Inflammatory macrophage treated with lipopolysaccharide for 4 hours (primary cell): ENCODE measurements at places on chromosomes 5 and 9.
A peak's percentile ranks its signal among the peaks of the same experiment; 100 is the strongest.

- no peak for DNase-seq
Measured at GRCh38 chr5:97951139-97951538, 768.1 kb upstream of the RIOK2 start.

- no peak for DNase-seq
Measured at GRCh38 chr9:21974343-21974721, 19.9 kb downstream of the CDKN2A start.

DNA sequence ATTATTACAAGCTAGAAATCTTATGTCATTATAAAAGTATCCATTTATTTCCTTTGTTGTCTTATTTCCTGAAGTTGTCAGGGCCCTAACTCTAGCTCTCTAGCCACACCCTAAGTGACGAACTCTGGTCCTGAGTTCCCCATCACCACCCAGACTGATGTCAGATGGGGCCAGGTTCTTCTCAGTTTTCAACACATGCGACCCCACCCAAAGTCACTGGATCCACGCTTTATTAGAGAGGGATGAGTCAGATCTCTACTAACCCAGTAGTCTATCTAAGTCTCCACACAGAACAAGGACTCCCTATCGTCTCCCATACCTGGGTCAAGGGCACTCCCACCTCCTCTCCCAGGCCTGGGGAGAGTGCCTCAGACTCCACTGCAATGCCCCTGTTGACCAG, 6.8 kb upstream of the FEM1C start:
- peak; percentile 87 for DNase-seq

- no peak for DNase-seq
Measured at GRCh38 chr5:38598994-38599617, 42.7 kb upstream of the LIFR start.

DNA sequence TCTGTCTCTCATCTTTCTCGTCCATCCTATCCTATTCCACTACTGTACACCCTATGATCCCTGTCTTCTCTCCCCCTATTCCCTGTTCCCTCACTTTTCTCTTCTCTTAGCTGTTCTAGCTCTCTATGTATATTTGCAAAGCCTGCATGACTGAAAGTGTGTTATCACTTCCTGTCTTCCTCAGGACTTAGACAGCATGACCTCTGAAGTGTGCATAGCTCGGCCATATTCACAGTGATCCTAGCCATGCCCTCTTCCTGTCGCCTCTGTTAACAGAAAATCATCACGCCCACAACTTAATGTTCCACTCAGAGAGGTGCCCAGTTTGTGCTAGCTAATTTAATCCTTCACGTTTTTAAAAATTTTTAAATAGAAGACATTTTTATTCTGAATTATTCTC, 35.8 kb upstream of the CDH6 start:
- DNase-seq, result no peak

DNA sequence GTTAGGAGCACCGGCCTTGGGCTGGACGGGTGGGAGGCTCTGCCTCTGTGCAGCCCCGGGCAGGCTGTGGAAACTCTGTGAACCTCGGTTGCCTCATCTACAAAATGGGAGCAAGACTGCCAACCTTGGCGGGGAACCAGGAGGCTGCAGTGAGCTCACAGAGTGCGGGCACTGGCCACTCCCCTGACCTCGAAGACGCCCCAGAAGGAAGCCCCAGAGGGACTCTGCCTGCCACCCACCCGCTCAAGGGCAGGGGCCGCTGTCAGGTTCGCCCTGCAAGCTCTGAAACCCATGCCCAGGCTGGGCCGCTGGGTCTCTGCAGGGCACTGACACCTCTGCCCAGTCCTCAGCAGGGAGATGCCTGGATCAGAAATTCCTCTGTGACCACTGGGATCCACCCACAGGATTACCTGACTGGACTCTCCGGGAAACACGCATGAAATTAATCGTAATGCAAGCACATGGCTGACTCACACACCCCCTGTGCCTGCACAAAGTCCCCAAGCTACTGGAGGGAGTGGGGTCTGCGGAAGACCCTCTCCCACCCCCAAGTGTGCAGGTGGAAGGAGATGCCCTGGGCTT, 7.4 kb downstream of the CCDC187 start:
- DNase-seq, result no peak

GRCh38 chr5:81305785-81306184, 4.4 kb downstream of the ZCCHC9 start:
- DNase-seq, result peak; percentile 57

- DNase-seq, result no peak
Measured at GRCh38 chr9:116243708-116244107, 90.1 kb downstream of the PAPPA start.

DNA sequence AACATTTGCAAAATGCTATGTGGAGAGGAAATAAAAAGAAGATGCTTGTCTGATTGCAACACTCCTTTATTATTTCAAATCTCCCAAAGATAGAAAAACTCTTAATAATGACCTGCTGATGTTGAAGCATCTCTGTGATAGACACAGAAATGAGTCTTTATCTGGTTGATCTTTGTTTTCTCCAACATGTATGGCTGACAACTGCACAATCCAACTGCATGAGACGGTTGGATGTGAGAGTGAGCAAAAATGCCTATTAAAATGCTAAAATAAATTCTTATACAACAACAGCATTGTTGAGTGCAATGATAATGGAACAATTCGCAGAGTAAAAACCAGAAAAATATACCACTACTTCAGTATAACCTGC, 7.5 kb upstream of the IZUMO3 start:
- no peak for DNase-seq

DNA sequence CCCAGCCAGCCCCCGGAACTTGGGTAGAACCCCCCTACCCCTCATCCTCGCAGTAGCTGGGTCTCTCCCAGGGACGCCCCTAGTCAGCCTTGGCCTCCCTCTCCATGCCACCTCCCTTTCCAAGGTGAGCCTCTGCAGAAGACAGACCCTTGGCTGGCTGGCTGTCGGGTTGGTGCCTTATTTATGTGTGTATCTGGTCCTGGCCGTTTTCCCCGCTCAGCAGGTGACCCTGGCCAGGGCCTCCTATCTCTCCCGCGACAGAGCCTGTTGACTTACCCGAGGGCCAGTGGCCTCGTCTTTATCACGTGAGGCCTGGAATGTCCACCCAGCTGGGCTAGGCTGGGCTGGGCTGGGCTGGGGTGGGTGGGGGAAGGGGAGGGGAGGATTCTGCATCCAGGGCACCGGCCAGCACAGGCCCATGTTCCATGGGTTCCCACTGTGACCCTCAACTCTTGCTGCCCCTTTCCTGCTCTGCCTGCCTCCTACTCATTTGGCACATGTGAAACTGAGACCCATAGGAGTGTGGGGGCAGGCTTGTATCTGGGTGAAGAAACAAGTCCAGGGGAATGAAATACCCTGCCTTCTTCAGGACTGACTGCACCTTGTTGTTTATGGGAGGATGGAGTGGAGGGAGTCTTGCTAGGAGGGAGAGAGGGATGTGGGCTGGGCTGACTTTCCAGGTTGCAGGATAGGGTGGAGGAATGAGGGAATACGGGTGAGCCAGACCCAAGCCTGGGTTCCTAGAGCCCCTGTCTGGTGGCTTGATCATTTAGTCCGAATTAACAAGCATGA, 3.1 kb downstream of the CXXC5 start:
- DNase-seq, result peak; percentile 73

- no peak for DNase-seq
Measured at GRCh38 chr5:94285984-94286383, 332.4 kb downstream of the KIAA0825 start.

DNA sequence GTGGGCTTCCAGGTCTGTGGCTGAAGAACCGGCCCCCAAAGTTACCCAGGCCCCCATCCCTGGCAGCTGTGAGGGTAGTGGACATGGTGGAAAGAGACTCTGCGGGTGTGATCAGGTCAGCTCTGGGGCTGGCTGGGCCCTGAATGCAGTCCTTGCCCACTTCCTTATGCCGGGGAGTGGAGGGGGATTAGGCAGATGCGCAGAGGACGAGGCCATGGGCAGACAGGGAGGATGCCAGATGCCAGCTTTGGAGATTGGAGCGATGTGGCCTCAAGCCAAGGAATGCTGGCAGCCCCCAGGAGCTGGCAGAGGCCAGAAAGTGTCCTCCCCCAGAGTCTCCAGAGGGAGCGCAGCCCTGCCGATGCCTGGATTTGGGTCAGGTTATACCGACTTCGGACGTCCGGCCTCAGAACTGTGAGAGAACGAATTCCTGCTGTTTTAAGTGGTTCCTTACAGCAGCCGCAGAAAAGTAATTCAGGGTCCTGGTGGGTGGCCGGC, 69.8 kb downstream of the ADAMTS2 start:
- DNase-seq, result no peak

- DNase-seq, result no peak
Measured at GRCh38 chr9:24712206-24712605, 166.5 kb upstream of the IZUMO3 start.

- no peak for DNase-seq
Measured at GRCh38 chr5:5883562-5883961, 461.1 kb downstream of the ICE1 start.

GRCh38 chr9:131523086-131523388, 8.0 kb downstream of the UCK1 start:
- DNase-seq, result no peak

GRCh38 chr9:21970800-21971640, 23.2 kb downstream of the CDKN2A start:
- peak; percentile 56 for DNase-seq

- DNase-seq, result peak; percentile 26
Measured at GRCh38 chr5:135225856-135226560, 173.0 kb downstream of the MACROH2A1 start.

- no peak for DNase-seq
Measured at GRCh38 chr5:38546691-38547146, 9.7 kb downstream of the LIFR start.

DNA sequence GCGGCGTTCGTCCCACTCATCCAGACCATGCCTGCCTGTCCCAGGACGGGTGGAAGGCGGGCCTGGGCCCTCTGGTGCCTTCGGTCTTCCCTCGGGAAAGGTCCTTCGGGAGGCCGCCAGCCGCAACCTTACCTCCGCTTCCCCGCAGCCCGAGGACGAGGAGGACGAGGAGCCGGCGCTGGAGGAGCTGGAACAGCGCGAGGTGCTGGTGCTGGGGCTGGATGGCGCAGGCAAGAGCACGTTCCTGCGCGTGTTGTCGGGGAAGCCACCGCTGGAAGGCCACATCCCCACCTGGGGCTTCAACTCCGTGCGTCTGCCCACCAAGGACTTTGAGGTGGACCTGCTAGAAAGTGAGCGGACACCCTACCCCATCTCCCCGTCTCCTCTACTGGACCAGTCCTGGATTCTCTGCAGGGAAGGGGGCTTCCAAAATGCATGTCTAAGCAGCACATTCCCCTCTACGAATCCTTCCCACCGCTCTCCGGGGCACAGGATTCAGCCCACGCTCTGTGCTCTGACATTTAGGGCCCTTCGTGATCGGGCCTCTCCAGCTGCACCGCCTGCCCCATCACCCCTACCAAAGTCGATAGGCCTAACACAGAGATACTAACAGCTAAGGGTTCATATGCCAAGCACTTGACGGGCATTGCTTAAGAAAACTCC, 1.1 kb downstream of the ARL10 start:
- DNase-seq, result no peak

- no peak for DNase-seq
Measured at GRCh38 chr9:6788162-6789016, 30.6 kb downstream of the KDM4C start.

GRCh38 chr9:7560669-7561305, 238.8 kb downstream of the DMAC1 start:
- no peak for DNase-seq

- no peak for DNase-seq
Measured at GRCh38 chr5:115458003-115458409, 86.6 kb downstream of the FEM1C start.

DNA sequence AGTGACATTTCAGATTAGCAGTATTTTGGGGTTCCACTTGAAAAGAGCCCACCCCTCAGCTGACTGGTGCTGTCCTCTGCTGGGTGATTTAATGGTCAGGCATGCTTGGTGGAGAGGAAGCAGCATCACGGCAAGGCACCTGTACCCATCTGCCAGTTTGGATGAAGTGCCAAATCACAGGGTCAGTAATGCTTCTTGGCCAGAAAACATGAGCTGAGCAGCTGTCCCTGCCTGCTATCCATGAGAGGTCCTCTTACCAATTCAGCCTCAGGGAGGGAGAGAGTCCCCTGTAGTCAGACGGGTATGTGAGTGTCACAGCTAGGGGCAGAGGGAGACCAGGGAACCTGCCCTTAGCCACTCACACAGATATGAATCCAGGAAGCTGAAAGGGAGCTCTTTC, 137.9 kb downstream of the SEC61B start:
- DNase-seq, result no peak

DNA sequence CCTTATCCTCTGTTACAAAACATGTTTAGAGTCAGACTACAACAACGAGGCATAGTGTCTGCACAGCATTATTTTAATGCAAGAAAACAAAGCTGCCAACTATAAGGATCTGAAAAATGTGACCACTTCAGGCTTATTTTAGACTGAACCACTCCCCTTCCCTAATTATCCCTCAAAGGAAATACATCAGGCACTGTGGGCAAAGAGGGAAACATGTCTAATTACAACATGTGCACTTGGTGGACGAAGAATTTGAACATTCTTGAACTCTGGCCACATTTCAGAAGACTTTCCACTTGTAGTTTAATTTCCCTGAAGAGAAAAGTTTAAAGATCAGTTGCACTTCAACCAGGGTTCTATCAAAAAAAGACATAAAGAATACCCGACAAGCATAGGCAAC, 3.8 kb downstream of the MTMR12 start:
- DNase-seq, result peak; percentile 39

- no peak for DNase-seq
Measured at GRCh38 chr5:126969548-126969947, 60.8 kb downstream of the MARCHF3 start.

GRCh38 chr5:81232464-81233079, 550 bp upstream of the CKMT2 start:
- no peak for DNase-seq

GRCh38 chr5:143156572-143156971, 246.9 kb downstream of the NR3C1 start:
- DNase-seq, result no peak

GRCh38 chr5:7250611-7251010, 145.3 kb upstream of the ADCY2 start:
- peak; percentile 33 for DNase-seq

DNA sequence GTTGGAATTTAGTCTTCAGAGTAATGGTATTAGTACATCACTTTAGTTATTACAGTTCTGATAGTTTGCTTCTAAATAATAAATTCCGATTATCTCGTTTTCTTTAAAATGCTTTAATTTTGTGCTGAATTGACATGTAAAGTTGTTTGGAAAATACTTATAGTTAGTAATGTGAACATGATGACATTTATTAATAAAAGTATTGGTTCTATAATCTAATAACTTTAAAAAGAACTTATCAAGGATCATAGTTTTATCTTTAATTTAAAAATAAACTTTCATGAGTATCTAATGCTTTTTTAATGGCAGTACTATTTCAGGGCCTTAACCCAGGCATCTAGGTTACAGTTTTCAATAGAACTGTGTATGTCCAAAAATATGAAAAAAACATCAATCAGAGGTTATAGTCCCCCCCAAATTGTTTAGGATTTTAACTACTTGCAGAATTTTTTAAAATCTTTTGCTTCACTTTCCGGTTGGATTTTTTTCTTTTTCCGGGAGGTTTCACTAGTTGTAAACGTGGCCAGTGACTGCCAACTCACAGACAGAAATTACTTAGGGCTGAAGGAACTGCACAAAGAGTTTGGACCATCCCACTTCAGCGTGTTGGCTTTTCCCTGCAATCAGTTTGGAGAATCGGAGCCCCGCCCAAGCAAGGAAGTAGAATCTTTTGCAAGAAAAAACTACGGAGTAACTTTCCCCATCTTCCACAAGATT, 680 bp downstream of the GPX8 start:
- peak; percentile 19 for DNase-seq

- no peak for DNase-seq
Measured at GRCh38 chr5:55572020-55572419, 37.3 kb upstream of the PLPP1 start.
